ENCODE measurements at places on chromosomes 5 and 9.

DNA sequence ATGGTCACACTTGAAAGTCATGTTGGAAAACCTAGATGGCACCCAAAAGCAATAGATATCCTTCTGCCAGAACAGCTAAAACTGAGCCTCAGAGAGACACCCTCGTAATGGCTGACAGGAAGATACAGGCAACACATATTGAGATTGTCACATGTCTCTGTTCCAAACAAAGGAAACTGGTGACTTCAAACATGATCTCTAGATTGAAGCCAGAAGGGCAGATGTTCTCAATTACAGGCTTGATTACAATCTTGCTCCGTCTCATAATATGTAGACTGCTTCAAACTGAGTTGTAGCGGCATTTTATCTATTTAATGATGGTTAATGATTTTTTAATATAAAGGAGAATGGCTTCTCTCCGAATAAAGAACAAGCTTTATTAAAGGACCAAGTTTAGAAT lies 774.3 kb downstream of the KCTD16 start:
- no peak for DNase-seq

DNA sequence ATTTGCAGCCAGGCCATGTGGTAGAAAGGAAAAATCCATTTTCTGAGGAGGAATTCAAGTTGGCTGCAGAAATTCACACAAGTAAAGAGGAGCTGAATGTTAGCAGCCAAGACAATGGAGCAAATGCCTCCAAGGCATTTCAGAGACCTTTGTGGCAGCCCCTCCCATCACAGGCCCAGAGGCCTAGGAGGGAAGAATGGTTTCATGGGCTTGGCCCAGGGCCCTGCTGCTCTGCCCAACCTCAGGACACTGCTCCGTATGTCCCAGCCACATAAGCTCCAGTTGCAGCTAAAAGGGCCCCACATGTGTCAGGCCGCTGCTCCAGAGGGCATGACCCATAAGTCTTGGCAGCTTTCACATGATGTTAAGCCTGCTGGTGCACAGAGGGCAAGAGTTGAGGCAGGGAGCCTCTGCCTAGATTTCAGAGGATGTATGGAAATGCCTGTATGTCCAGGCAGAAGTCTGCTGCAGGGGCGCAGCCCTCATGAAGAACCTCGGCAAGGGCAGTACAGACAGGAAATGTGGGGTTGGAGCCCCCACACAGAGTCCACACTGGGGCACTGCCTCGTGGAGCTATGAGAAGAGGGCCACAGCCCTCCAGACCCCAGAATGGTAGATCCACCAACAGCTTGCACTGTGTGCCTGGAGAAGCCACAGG lies 144.2 kb upstream of the EPB41L4A start:
- no peak for DNase-seq

- no peak for DNase-seq
Observed at GRCh38 chr5:121019106-121019505, 555.0 kb downstream of the PRR16 start.

GRCh38 chr9:97524424-97524823 lies 23.0 kb downstream of the TMOD1 start:
- no peak for DNase-seq

All from M059J (cell line).